ENCODE measurements at places on chromosomes 1 and 21.

- no peak overlapping the region for H3K4me3 ChIP-seq
- peak; percentile 57 for DNase-seq
- no peaks in the 10 kb centered on the region for H3K36me3 ChIP-seq
- H3K4me1 ChIP-seq: no peaks in the 10 kb centered on the region
- H3K27me3 ChIP-seq: peaks cover 3% of the 10 kb centered on the region
- H3K27ac ChIP-seq: no peak overlapping the region
These were observed 53.1 kb downstream of the RIMS3 start for GRCh38 chr1:40612345-40612831.

DNA sequence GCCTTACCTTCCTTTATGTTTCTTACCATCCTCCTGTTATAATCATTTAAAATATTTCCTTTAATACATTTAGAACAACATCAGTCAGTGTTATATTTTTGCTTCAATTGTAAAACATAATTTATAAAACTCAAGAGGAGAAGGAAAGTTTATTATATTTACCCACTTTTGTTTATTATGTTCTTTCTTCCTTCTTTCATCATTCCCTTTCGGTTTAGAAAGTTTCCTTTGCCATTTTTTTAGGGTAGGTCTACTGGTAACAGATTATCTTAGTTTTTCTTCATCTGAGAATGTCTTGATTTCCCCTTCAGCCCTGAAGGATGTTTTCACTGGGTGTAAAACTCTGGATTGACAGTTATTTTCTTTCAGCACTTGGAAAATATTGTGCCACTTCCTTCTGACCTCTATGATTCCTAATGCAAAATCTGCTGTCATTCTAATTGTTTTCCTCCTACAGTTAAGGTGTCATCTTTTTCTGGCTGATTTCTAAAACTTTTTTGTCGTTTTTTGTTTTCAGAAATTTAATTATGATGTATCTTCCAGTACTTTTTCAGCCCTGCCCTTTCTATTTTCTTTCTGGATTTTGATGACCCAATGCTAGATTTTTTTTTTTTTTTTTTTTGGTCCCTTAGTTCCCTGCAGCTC, 25.0 kb downstream of the PTPN22 start:
- DNase-seq: no peak
- no peaks in the 10 kb centered on the region for H3K27me3 ChIP-seq
- H3K27ac ChIP-seq: no peak overlapping the region
- peaks cover 9% of the 10 kb centered on the region for H3K4me1 ChIP-seq
- H3K4me3 ChIP-seq: no peak overlapping the region

DNA sequence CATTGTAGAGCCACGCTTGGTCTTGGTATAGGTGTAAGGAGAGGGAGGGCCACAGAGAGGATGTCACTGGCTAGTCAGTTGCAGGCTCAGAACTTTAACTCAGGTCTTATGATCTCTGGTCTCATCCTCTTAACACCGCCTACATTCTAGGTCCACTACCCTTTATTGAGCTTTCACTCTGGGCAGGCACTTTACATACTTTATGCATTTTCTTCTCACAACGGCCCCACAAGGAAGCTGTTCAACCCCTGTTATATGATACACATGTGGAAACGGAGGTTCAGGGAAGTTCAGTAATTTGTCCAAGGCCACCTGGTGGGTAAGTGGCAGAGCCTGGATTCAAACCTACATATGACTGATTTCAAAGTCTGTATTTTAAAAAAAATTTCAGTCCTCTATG, 25.3 kb upstream of the RCAN3 start:
- H3K4me1 ChIP-seq: peaks cover 20% of the 10 kb centered on the region
- DNase-seq: no peak
- H3K27ac ChIP-seq: no peak overlapping the region
- no peak overlapping the region for H3K4me3 ChIP-seq
- no peaks in the 10 kb centered on the region for H3K27me3 ChIP-seq
- peaks cover 6% of the 10 kb centered on the region for H3K36me3 ChIP-seq

DNA sequence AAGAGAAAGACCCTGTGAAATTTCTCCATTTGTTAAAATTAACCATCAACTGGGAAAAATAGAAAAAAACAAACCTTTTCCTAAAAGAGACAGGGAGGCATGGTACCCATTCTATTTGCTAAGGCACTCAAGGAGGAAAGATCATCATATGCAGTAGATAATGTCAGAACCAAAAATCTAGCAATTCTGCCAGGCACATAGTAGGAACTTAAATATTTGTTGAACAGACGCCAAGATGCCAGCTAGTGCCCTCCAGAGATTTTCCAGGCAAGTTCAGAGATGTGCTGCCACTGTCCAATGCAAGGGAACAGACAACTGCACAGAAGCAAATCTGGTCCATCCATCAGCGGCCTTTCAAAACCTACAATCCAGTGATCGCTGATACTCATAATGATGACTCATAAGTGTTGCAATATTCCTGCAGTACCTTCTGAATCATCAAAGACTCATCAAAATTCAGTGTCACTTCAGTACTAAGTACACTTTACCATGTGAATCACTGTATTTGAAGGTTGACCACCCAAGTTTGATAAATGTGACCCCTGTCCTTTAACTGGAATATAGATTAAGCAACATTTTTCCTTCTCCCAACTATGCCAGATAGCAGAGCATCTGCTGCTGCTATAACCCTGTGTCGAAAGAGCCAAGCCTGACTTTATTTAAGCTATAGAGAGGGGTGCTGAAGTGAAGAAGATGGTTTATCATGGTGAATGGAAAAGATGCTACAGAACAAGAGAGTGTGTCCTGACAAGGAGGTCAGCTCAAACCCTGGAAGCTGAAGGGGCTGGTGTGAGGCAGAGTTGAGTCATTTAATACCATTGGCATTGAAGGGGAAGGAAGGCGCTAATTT, 99.1 kb downstream of the MT1HL1 start:
- H3K27ac ChIP-seq: no peak overlapping the region
- peaks cover 13% of the 10 kb centered on the region for H3K36me3 ChIP-seq
- no peak overlapping the region for H3K4me3 ChIP-seq
- DNase-seq: no peak
- no peaks in the 10 kb centered on the region for H3K4me1 ChIP-seq
- H3K27me3 ChIP-seq: no peaks in the 10 kb centered on the region

DNA sequence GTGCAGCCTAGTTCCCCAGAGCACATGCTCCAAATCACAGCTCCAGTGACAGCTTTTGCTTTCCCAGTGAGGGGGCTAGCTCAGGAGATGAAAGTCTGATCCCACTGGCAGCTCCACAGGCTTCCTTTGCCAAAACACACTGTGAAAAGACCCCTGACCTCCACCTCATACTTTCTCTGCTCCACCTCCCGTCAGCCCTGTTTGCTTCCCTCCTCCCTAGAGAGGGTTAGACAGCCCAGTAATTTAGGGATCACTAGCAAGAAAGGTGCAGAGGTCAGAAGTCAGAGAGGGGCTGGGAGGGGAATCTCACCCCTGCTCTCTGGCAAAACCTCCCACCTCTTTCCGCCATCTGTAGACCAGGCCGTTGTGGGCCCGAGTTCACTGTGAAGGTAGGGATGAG, 62.8 kb downstream of the PLXNA2 start:
- no peak for DNase-seq
- peaks cover 6% of the 10 kb centered on the region for H3K4me1 ChIP-seq
- H3K36me3 ChIP-seq: no peaks in the 10 kb centered on the region
- H3K4me3 ChIP-seq: no peak overlapping the region

DNA sequence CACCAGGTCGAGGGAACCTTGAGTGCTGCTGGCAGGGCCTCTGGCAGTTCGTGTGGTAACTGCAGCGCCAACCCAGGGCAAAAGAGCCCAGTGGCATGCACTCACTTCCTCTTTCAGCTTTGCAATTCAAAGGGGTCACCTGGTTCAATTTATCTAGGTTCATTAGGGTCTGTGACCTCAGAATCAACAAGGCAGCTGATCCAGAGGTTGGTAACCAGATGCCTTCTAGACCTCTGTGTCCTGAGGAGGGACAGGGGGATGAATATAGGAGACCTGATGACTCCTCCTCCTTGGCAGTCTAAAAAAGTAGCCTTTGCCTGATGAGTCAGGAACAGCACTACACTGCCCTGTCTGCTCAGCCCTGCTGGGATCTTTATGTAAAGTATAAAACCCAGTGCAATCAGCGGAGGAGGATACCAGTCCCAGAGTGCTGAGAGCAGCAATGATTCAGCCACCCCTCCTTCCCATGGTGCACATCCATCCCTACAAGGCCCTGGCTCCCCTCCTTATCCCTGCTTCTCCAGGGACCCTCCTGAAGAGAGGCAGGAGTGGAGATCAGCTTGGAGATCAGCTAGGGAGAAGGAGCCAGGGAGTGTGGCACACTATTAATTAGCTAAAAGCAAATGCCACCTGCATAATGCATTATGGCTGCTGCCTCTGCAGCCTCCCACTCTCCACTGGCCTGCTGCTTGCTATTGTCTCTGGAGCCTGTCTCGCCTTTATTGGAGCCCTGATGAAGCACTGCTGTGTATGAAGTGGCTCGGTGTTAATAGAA, 11.2 kb upstream of the FMOD start:
- H3K36me3 ChIP-seq: no peaks in the 10 kb centered on the region
- DNase-seq: no peak
- H3K4me3 ChIP-seq: no peak overlapping the region
- H3K27me3 ChIP-seq: peaks cover 42% of the 10 kb centered on the region
- H3K27ac ChIP-seq: no peak overlapping the region
- no peaks in the 10 kb centered on the region for H3K4me1 ChIP-seq

DNA sequence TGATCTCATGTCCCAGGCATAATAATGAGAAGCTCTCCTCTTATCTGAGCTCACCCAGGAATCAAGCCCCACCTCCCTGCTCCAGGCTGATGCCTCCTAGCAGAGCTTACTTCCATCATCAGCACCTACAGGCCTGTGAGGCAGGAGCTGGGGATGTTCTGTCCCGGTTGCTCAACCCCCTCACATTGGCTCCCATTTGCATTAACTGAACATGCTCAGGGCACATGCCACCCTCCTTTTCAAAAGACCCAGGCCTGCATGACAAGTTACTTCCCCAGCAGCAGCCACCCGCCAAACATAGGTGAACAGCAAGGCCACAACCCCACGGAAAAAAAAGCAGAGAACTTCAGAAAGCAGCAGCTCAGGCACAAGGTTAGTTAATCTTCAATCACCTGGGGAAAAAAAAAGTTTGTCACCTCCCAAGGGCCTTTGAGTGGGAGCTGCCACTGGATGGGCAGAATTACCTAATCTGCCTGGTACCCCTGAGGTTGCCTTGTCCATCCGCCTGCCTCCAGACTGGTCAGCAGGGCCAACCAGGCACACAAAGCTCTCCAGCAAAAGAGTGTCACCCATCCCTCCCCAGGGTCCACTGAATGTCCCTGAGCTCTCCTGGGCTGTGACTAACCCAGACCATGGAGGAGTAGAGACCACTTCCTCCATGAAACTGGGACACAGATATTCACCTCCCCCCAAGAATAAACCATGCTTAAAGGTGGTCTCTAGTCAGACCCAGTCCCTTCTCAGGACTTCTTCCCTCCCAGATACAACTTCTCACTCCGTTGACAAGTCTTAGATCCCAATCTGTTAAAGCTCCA, 4.4 kb downstream of the KCNN3 start:
- no peaks in the 10 kb centered on the region for H3K36me3 ChIP-seq
- H3K4me1 ChIP-seq: peaks cover 10% of the 10 kb centered on the region
- H3K4me3 ChIP-seq: no peak overlapping the region
- H3K27me3 ChIP-seq: peaks cover 26% of the 10 kb centered on the region
- H3K27ac ChIP-seq: no peak overlapping the region

GRCh38 chr1:226821719-226822085, 48.7 kb upstream of the PSEN2 start:
- no peak overlapping the region for H3K4me3 ChIP-seq
- H3K4me1 ChIP-seq: peaks cover 2% of the 10 kb centered on the region
- no peaks in the 10 kb centered on the region for H3K36me3 ChIP-seq

DNA sequence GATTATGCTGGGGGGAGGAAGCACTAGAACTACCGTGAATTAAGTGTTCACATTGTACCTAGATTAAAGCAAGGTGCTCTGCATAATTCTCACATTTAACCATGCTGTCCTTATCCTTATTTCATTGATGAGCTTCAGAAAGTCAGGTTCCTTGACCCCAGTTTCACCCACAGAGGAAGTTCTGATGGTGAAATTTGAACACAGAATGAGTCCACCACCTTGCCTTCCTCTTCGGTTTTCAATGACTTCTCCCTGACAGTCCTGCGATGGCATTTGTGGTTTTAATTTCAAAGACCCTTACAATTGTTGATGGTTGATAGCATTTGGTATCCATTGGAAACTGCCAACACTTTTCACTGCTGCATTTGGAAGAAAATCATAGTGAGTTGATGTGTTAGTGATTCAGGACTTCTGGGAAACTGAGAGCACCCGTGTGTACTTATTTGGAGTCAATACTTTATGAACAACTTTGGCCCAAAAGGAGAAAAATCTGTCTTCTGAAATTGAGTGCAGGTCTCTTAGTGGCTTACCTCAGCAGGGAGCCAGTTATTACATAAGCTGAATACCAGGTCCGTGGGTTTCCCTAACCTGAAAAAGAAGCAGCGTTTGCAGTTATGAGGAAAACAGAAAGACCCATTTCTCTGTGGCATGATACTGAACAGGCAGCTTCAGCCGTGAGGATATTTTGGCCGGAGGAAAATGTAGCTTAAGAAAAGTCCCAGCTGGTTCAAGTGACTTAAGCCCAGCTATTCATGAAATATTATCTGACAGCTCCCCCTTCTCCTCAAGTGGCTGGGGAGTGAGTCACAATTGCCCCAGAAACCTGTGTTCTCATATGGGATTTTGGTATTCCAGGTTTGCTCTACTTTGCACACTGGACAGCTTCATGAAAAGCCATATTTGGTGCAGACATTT, 47.5 kb downstream of the ROR1 start:
- H3K27ac ChIP-seq: no peak overlapping the region
- peaks cover 12% of the 10 kb centered on the region for H3K27me3 ChIP-seq
- no peak for DNase-seq
- H3K4me1 ChIP-seq: no peaks in the 10 kb centered on the region

- no peak overlapping the region for H3K4me3 ChIP-seq
- DNase-seq: no peak
- no peaks in the 10 kb centered on the region for H3K36me3 ChIP-seq
- H3K27ac ChIP-seq: no peak overlapping the region
- H3K27me3 ChIP-seq: peaks cover 2% of the 10 kb centered on the region
These were observed 68.4 kb upstream of the MAGI3 start for GRCh38 chr1:113321771-113322387.

GRCh38 chr1:169184812-169185211, 78.3 kb downstream of the ATP1B1 start:
- no peaks in the 10 kb centered on the region for H3K4me1 ChIP-seq
- H3K27ac ChIP-seq: no peak overlapping the region
- no peak overlapping the region for H3K4me3 ChIP-seq

- H3K4me3 ChIP-seq: no peak overlapping the region
- no peak for DNase-seq
- H3K27ac ChIP-seq: no peak overlapping the region
- peaks cover 2% of the 10 kb centered on the region for H3K27me3 ChIP-seq
- H3K36me3 ChIP-seq: no peaks in the 10 kb centered on the region
- H3K4me1 ChIP-seq: no peaks in the 10 kb centered on the region
These were observed 134.0 kb upstream of the IRF2BP2 start for GRCh38 chr1:234743791-234744611.

DNA sequence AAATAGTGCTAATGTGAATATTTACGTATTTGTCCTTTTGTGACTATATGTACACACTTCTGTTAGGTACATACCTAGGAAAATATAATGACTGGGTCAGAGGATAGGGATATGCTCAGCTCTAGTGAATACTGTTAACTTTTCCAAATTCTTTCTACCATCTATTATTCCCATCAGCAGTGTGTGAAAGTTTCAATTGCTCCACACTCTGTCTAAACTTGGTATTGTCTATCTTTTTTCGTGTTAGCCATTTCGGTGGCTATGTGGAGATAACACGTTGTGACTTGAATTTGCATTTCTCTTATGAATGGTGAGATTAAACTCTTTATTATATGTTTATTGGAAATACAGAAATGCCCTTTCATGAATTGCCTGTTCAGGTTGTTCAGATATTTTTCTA, 22.7 kb upstream of the LELP1 start:
- DNase-seq: no peak
- no peak overlapping the region for H3K27ac ChIP-seq
- peaks cover 2% of the 10 kb centered on the region for H3K27me3 ChIP-seq
- no peaks in the 10 kb centered on the region for H3K36me3 ChIP-seq
- no peak overlapping the region for H3K4me3 ChIP-seq
- H3K4me1 ChIP-seq: no peaks in the 10 kb centered on the region

Data from T-helper 2 cell treated with Interferon-gamma antibody and Interleukin-4, amounts not matched to agents 5 μg/mL and 100 μg/mL, for 36 hours (primary cell).